ENCODE measurements at places on chromosomes 11 and 22. TPM values are rescaled to one million over a fixed set of nuclear protein-coding genes. Genes with fewer than 3 reads are reported as not detected.

DNA sequence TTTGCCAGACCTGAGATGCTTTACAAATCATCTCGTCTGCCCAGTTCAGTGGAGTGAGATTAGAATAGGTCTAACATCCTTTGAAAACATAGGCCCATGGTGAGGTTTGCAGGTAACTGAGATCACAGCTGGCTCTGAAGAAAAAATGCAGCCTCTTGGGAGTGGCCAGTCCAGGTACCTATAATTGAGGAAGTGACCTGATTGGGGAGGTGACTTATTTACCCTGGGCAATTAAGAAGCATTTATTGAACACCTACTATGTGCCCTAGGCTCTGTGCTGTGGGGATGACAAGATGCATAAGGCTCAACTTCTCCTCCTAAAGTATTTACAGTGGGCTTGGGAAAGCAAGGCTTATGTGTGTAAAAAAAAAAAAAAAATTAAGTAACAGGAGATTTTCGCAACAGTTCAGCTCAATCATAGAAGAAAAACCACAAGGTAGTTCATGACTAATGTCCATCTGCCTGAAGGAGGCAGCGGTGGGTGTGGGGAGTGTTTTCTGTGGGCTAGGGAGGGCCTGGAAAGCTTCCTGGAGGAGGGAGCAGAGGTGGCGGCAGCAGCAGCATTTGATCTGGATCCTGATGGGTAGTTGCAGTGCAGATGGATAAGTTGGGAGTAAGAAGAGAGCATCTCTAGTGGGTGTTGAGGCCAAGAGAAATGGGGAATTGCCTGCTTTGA, 16.1 kb downstream of the MICAL2 start:
- DNase-seq: no peak

DNA sequence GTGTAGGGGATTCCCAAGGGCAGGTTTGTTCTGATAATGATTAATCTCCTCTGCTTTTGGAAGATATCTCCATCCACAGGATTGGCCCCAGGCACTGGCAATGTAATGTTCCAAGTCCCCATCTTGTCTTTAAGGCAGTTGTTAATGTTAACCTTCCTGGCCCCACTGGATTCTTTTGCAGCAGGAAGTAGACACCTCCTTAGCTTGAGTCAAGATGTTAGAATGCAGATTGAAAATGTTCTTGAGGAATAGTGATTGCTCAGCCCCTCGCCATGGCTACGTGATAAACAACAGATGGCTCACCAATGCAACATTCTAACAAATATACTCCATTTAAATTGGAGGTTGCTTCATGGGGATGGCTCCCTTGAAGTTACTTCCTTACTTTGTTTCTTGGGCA, 7.3 kb downstream of the HEPHL1 start:
- DNase-seq: no peak

Gene SHANK3
- 12.2 TPM for total RNA-seq

DNA sequence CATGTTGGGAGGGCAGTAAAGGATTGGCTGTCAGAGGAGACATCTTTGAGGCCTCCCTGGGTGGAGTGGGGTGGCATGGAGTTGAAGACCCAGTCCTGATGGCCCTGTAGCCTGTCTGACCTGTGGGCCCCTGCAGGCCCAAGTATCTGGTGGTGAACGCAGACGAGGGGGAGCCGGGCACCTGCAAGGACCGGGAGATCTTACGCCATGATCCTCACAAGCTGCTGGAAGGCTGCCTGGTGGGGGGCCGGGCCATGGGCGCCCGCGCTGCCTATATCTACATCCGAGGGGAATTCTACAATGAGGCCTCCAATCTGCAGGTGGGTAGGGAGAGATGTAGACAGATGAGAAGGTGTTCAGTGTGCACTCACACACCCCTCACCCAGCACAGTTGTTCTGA, 2.6 kb downstream of the NDUFV1 start:
- DNase-seq: no peak

DNA sequence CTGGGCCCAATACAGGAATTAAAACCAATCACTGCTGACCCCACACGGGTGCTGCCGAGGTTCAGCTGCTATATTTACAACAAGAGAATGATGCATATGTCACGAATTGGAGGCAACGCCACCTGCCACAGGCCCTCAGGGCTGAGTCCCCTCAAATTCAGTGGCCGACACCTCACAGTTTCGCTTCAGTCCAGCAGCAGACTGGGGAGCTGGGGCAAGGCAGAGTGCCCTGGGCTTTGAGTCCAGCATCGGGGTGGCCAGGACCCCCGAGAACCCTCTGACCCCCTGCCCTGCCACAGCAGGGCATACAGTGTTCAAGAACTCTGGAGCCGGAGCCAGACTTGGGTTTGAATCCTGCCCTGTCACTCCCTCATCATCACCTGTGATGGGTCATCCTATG, 247.2 kb downstream of the CTTN start:
- DNase-seq: no peak

DNA sequence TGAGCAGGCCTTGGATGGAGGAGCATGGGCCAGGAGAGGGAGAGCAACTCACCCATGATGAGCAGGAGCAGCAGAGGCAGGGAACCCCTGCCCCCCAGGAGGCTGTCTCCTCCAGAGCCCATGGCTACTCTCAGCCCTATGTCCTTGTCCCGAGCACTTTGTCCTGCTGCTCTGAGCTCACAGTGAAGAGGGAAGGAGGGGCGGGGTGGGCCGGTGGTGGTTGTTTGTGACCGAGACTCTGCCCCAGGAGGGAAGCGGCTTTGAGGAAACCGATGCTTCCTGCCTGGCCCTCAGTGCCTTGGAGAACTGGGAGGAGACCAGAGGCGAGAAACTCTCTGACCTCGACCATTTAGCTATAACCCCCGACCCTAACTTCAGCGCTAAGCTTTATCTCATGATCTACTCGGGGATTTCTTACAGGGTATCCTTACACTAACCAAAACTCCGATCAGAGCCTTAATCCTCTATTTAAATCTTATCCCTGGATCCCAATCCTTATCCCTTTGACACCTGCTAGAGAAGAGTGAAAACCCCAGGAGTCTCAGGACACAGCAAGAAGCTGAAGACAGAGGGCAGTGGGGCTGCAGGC, at the start of gene ROBO4:
Gene ROBO4 (minus strand): TSS at position 192 of the 589 bp plus-strand sequence. CDS start 70 bp downstream, at position 122.
- DNase-seq: no peak

Gene KRTAP5-8
- total RNA-seq: not detected
